ENCODE measurements at places on chromosomes 7 and 10.

- DNase-seq = no peak
Observed at GRCh38 chr7:93601363-93601762, 26.8 kb upstream of the CALCR start.

- no peak for DNase-seq
Observed at GRCh38 chr7:8433477-8434289, at the start of gene NXPH1. Gene NXPH1 (plus strand): TSS chr7:8433609.

DNA sequence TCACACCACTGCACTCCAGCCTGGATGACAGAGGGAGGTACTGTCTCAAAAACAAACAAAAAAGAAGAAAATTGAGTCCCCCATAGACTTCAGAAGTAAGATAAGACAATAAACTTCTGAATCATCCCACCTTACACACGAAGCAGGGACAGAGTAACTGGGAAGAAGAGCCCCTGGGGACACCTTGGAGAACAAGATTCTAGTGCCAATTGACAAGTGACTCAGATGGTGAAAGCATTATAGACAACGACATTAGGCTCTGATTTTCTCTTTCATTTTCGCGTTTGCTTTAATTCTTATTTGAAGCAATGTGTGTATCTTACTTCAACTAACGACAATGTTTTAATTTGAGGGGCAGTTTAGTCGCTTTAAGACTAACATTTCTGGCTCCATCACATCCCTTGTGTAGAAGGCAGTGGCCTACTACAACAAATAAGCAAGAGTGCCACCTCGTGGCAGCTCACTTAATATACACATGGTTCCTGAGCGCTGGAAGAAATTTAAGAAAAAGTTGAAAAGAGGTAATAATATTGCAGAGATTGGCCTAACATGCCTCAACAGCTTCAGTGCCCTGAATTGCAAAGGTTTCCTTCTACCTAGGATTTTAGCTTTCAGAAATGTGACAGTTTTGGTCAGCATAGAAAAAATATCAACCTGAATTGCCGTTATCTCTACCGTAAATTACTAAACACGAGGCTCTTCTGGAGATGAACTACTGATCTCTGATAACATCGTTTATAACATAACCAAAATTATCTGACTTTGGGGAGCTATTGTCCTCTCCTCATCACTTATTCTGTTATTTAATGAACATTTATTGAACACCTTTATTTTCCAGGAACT, 36.7 kb downstream of the ASNS start:
- DNase-seq = no peak

- DNase-seq = no peak
Observed at GRCh38 chr10:4686644-4686996, 139.4 kb upstream of the AKR1E2 start.

GRCh38 chr10:24097751-24098207, 111.2 kb upstream of the KIAA1217 start:
- DNase-seq = no peak

DNA sequence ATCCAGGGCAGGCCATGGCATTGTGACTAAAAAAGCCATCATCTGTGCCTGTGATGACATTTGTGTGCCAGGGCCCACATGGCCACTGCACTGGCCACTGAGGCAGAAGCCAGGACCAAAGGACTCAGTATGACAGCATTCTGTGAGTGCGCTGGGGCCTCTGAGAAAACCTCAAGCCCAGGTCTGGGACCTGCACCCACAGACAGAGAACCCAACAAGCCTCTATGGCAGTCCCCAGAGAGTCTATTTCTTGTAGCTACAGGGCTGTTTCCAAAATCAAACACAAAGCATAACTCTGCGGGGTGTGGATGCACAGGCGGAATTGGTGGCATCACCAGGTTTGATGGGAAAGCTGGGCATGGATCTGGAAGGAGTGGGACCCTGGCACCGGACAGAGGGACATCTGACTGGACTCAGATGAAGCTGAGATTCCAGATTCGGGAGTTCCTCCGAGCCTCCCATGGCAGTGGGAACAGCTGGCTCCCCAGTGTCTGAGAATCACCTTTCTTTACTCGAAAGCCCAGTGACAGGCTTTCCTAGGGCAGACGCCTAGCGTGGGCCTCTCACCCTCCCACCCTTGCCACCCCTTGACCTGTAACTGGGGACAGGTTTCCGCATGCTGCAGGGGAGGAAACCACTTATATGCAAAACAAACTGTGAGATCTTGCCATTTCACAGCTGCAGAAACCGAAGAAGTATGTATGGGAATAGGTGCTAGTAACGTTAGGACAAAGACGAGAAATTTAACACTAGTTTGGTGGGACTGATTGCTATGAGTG, 70.6 kb upstream of the RHEB start:
- DNase-seq = no peak

GRCh38 chr7:129470411-129470810, 31.9 kb upstream of the SMKR1 start:
- DNase-seq = no peak

DNA sequence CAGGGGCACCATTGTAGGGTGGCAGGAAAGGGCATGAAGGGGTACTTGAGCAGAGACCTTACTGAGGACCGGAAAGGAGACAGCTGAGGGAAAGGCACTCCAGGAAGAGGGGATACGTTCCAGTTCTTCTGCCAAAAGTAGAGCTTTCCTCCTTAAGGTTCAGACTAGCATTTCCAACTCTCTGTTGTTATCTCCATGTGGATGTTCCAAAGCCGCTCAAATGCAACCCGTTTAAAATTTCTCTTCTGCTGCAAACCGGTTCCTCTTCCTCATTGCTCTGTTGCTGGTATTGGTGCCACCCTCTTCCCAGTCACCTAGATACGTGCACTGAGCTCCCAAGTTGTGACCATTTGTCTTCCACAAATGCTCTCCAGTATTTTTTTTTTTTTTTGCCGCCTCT, 47.5 kb downstream of the TMEM209 start:
- no peak for DNase-seq

DNA sequence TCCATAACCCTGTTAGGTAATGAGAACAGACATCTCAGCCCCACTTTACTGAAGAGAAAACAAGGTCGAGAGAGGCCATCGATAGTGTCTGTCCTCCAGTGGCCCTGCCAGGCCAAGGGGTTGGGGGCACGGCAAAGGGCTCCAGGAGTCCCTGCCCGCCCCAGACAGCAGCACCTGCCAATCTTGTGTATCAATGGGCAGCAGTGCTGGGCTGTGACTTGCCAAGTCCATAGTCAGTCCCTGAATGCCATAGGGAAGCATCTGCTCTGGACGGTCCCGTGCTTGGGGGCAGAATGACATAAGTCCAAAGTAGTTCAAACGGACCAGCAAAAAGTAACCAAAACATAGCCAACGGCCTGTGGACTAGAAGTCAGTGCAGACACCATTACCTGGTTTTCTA, 33.2 kb downstream of the DLG5 start:
- DNase-seq = no peak

DNA sequence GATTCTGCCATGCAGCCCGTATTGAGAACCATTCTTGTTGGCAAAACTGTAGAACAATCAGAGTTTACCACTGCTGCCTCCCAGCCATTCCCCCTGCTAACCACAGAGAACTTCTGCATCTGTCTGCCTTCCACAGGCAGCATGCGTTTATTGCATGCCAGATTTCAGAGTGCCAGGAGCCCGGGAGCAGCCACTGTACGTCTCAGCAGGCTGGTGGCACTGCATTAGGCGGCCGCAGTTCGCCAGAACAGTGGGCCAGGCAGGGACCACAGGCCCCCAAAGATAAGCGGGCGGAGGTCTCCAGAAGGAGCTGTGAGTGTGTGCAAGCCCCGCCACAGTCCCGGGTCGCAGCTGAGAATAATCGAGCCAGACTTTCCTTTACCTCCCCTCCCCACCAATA, 31.8 kb downstream of the ZNF467 start:
- DNase-seq = no peak

GRCh38 chr10:112872728-112873127, 77.3 kb upstream of the TCF7L2 start:
- DNase-seq = no peak

DNA sequence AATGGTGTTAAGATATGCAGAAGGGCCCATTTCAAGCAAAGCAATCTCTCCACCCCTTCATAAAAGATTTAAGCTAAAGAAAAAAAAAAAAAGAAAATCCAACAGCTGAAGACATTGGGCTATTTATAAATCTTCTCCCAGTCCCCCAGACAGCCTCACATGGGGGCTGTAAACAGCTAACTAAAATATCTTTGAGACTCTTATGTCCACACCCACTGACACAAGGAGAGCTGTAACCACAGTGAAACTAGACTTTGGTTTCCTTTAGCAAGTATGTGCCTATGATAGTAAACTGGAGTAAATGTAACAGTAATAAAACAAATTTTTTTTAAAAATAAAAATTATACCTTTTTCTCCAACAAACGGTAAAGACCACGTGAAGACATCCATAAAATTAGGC, 28.6 kb downstream of the PPP3CB start:
- no peak for DNase-seq

GRCh38 chr10:109846832-109847231, 76.5 kb downstream of the XPNPEP1 start:
- DNase-seq = no peak

DNA sequence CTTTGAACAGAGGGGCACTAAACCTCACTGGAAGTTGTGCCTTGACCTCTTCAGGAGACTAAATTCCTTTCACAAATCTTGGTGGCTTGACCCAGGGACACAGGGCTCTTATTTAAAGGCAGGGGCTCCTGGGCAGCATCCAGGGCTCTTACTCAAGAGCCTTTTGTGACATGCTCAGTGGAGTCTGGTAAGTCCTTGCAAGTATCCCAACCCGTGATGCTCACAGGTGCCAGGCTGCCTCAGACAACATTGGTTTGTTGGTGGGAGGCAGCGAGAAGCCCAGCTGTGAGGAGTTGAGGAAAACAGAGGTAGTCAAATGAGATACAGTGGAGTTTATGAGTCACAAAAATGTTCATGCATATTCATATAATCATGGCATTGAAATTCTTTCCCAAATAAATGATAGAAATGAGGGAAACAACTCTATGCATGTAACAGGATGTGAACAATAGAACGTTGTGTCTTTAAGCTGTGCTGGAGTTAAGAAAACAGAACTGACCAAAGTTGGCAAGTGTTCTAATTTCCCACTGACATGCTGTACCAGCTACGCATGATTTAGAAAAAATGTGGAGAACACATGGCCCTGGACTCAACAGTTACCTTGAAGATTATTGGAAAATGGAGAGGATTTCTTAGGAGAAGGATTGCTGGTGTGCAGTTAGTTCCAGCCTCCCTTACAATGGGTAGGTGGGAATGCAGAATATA, 654.5 kb upstream of the COBL start:
- DNase-seq = no peak

- no peak for DNase-seq
Observed at GRCh38 chr10:3460420-3461128, 288.0 kb upstream of the PITRM1 start.

- no peak for DNase-seq
Observed at GRCh38 chr7:2814946-2815874, 28.9 kb downstream of the GNA12 start.

Data from esophagus squamous epithelium (tissue), 5 donors.